ENCODE measurements at places on chromosomes 2 and 18.

DNA sequence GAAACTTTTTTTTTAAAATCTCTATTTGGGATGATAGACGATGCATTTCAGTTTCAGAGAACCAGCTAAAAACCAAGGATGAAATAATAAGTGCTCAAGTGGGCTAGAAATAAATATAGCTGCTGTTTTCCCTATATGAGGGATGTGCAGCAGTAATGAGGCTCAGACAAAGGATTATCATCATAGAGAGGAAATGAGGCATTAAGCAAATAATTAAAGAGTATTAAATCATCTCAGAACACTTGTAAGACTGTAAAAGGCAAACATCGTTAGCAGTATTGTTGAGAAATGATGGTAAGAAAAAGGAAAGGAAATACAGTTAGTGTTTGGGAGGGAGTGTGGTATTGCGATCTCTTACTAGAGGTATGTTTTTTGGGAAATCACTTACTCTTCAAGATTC is 233.5 kb downstream of the TGIF1 start:
- peak; percentile 82 for DNase-seq

DNA sequence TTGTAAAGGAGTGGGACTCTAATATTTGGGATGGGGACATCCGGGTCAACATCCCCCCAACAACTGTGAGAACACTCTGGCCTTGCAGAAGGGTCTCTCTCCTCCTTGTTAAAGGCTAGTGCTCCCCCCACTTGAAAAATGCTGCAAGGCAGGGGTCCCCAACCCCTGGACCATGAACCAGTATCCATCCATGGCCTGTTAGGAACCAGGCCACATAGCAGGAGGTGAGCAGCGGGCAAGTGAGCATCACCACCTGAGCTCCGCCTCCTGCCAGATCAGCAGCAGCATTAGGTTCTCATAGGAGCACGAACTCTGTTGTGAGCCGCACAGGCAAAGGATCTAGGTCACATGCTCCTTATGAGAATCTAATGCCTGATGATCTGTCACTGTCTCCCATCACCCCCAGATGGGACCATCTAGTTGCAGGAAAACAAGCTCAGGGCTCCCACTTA is 243.9 kb upstream of the ID2 start:
- DNase-seq: no peak

GRCh38 chr2:219469186-219469724 is 29.4 kb upstream of the GMPPA start:
- DNase-seq: no peak

- DNase-seq: no peak
Measured at GRCh38 chr2:28182348-28182747, 210.3 kb upstream of the FOSL2 start.

GRCh38 chr2:133503323-133503722 is 64.9 kb downstream of the NCKAP5 start:
- no peak for DNase-seq

DNA sequence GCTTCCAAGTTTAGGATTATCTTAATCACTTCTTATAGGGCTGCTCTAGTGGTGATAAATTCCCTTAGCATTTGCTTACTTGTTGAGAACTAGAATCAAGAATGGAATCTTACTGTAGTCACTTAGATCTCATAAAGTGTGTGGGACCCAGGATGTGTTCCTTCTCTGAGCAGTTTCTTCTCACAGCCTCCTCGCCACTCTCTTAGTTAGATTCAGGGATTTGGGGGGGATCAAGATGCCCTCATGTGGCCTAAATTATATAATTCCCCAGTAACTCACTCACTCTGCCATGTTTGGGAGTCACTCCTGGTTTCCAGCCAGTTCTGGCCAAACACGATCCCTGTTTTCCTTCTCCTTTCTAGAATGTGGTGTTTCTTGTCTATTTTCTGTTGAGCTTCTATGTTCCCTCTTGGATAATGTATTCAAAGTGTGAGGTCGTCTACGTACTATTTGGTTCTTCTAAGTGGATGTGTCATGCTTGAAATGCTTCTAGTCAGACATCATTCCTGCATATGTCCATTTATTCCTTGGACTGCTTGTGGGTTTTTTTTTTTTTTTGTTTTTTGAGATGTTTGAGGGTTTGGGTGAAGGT is 414.9 kb upstream of the SYT4 start:
- DNase-seq: no peak

DNA sequence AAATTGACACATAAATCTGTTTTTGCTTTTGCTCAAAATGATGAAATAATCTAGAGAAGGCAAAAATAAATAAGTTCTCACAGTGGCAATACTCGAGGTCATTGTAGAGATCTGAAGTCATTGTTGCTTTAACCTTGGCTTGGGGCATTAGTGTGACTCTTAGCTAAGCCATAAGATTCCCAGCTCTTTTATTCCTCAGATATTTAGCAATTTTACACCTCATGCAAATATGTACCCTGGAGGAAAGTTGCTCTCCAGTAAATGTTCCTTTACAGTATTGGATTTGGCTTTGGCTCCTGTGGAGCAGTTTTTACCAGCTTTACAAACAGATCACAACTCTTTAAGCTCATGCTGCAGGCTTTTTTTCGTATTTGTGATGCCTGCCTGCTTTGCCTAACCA is 134.2 kb upstream of the NABP1 start:
- DNase-seq: no peak

DNA sequence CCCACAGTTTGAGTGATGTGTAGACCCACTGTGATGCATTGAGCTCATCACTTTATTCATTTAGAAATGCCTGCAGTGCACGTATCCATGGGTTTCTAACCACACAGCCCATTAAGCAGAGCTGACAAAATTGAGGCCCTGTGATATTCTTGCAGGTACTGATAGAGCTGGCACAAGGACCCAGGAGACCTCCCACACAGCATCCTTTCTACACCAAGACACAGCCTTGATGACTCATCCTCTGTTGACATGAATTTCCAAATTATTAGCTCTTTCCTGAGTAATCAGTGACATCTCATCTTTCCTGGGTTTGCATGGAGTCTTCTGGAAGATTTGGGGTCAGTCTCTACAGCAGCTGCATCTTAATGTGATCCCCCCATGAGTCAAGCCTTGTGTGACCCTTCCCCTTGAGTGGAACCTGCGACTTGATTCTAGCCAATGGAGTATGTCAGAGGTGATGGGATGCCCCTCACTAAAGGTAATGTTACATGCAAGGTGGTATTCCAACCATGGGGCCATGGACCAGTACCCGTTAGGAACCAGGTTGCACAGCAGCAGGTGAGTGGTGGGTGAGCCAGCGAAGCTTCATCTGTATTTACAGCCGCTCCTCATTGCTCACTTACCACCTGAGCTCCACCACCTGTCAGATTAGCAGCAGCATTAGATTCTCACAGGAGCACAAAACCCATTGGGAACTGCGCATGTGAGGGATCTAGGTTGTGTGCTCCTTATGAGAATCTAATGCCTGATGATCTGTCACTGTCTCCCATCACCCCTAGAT is 181.1 kb upstream of the ARL4C start:
- DNase-seq: no peak

All from DMS79 (cell line).